ENCODE measurements at places on chromosomes 7 and 10. TPM values are rescaled to one million over a fixed set of nuclear protein-coding genes. Genes with fewer than 3 reads are reported as not detected.

- DNase-seq: no peak
Observed at GRCh38 chr10:114544045-114544659, 113.9 kb downstream of the ABLIM1 start.

DNA sequence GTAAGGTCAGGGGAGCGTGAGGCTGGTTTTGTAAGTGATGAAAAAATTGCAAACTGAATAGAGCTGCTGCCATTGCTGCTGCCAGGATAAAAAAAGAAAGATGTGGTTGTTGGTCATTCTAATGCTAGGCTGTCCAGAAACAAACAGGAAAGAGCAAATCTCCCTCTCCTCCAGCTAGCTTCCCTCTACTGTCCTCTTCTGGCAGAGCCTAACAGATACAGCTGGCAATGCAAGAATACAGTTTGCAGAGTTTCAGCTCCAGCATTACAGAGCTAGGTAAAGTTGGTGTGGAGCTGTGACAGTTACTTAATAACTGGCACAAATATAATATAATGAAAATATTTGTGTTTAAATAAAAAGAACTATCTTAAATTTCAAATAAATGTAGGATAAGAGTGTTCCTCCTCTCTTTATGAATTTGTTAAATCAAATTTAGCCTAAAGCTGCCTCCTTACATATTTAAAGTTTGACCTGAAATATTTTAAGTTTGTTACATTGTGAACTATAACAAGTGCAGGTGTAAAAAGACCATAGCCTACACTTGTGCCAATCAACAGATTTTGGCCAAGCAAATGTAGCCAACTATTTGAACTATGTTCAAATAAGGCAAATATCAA, 407.7 kb downstream of the SH2D4B start:
- DNase-seq: peak; percentile 7

- DNase-seq: no peak
Observed at GRCh38 chr7:70455925-70456324, 676.0 kb upstream of the GALNT17 start.

- DNase-seq: no peak
Observed at GRCh38 chr7:140685407-140686087, 11.0 kb upstream of the NDUFB2 start.

- DNase-seq: no peak
Observed at GRCh38 chr7:1087952-1088920, at the start of gene GPER1. Gene GPER1 (plus strand): TSS chr7:1088113. CDS start chr7:1091729, 3,616 bp downstream.

DNA sequence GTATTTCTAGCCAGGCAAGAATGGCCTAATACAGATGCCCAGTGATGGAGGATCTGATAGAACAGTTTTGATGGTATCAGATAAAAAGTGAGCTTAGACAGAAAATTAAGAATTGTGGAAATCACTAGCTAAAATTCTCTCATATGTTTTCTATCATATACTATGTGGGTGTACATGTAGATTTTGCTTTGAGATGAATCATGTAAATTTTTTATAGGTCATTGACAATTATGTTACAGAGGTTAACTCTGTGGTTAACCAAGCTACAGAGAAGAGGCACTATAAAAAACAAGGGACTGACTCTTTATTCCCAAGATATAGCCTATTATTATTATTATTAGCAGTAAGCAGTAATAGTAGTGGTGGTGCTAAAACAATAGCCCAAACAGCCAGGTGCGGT, 156.5 kb downstream of the ITGA8 start:
- DNase-seq: no peak

Gene PSMG3
- polyA plus RNA-seq: 19.8 TPM

Gene LGI1
- polyA plus RNA-seq: 59.5 TPM

Gene GIMAP1
- 2.5 TPM for polyA plus RNA-seq

All from muscle of arm (tissue), 14 donors.